Prostate gland (tissue), 2 donors: ENCODE measurements at places on chromosomes 13 and 19. TPM values are rescaled to one million over a fixed set of nuclear protein-coding genes. Genes with fewer than 3 reads are reported as not detected.

GRCh38 chr19:11261971-11262839 is at the start of gene DOCK6:
Gene DOCK6, minus strand, starts transcription at chr19:11262524. Its CDS starts 84 bp downstream, at chr19:11262440.
- H3K27me3 ChIP-seq: no peaks in the 10 kb centered on the region
- peak within 1 kb of the TSS; percentile 97 for H3K4me3 ChIP-seq
- no peak for DNase-seq
- H3K4me1 ChIP-seq: no peaks in the 10 kb centered on the region

GRCh38 chr19:13036366-13036976 is 41.2 kb downstream of the NFIX start:
- H3K36me3 ChIP-seq: no peaks in the 10 kb centered on the region
- no peak for DNase-seq
- H3K27ac ChIP-seq: peak overlapping the region; percentile 97
- no peak overlapping the region for H3K4me3 ChIP-seq
- H3K27me3 ChIP-seq: no peaks in the 10 kb centered on the region
- peaks cover 83% of the 10 kb centered on the region for H3K4me1 ChIP-seq

DNA sequence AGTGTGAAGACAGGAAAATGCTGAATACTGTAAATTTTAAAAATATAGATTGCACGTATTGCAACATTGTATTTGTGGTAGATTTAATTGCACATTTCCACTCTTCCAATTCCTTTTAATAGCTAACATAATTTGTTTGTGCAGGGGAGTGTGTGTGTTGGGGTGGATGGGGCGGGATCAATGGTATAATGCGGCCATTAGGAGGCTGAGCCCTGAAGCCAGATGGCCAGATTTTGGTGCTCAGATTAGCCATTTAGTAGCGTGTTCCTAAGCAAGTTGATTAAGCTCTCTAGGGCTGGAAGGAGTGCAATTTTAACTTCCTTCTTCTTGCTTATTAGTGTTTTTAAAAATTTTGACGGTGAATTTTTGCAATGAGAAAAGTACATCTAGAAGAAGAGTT is 5.8 kb downstream of the OXGR1 start:
- H3K36me3 ChIP-seq: no peaks in the 10 kb centered on the region
- no peak overlapping the region for H3K27ac ChIP-seq
- H3K4me1 ChIP-seq: no peaks in the 10 kb centered on the region
- no peaks in the 10 kb centered on the region for H3K27me3 ChIP-seq
- no peak overlapping the region for H3K4me3 ChIP-seq

DNA sequence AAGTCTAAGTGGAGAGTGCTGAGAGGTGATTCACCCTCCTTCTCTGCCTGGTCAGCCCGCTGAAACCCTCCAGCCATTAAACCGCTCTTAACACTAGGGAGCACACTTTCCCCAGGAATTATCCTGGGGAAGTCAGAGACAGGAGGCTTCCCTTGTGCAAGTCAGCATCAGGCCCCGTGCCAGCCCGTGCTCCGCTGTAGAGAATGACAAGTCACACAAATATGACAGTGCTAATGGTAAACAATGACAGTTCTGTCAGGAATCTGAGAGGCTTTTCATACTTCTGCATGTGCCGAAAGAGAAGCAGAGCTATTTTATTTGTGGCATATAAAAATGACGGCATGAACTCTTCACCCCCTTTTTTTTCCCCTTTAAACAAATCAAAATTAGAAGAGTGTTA is 816.9 kb upstream of the SLC10A2 start:
- DNase-seq: peak; percentile 92
- H3K4me3 ChIP-seq: no peak overlapping the region
- no peak overlapping the region for H3K27ac ChIP-seq
- no peaks in the 10 kb centered on the region for H3K4me1 ChIP-seq
- H3K36me3 ChIP-seq: no peaks in the 10 kb centered on the region
- H3K27me3 ChIP-seq: no peaks in the 10 kb centered on the region

- no peaks in the 10 kb centered on the region for H3K36me3 ChIP-seq
- H3K4me3 ChIP-seq: no peak overlapping the region
- H3K27ac ChIP-seq: no peak overlapping the region
- H3K4me1 ChIP-seq: no peaks in the 10 kb centered on the region
- no peak for DNase-seq
Measured at GRCh38 chr19:17755977-17756670, 4.8 kb downstream of the FCHO1 start.

DNA sequence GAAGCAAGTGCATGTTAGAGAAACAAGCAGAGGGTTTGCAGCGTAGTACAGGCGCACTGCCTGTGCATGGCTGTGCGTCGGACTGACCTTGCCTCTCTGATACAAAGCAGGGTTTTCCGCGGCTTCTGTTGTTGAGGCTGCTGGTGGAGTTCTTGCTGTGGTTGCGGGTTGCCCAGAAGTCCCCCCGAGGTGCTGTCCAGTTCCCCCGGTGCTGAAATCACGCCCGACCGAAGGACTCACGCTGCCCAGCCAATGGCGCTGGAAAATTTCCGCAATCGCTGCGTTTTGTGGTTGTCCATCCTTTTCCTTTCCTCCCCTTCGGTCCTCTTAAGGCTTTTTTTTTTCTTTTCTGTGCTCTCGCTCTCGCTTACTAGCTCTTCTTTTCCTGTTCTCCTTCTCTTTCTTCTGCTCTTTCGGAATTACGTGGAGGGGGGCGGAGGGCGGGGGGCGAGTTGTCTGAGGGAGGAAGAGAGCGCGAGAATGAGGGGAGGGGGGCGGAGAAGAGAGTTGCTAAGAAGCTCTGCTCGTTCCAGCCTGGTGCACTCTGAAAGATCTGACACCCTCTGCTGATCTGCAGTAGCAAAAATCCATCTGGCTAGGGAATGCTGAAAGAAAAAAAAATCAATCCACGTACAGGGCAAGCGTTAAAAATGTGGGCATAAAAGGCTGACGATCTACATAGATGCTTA is at the start of gene SLITRK1:
Gene SLITRK1 (minus strand): TSS at position 558 of the 689 bp plus-strand sequence. CDS start 967 bp downstream, outside the sequence.
- no peaks in the 10 kb centered on the region for H3K36me3 ChIP-seq
- no peaks in the 10 kb centered on the region for H3K4me1 ChIP-seq
- H3K27me3 ChIP-seq: peaks cover 14% of the 10 kb centered on the region
- H3K27ac ChIP-seq: no peak within 1 kb of the TSS

PCDH17 gene
- 13.7 TPM for total RNA-seq

- H3K36me3 ChIP-seq: no peaks in the 10 kb centered on the region
- DNase-seq: no peak
Measured at GRCh38 chr19:42693760-42694350, 46.4 kb downstream of the PSG3 start.

PGLYRP2 gene
- 31.9 TPM for total RNA-seq

CHERP gene
- total RNA-seq: 20.9 TPM

GRCh38 chr19:6801485-6802086 is 29.1 kb downstream of the VAV1 start:
- peak; percentile 22 for DNase-seq
- H3K27ac ChIP-seq: no peak overlapping the region
- no peak overlapping the region for H3K4me3 ChIP-seq

DNA sequence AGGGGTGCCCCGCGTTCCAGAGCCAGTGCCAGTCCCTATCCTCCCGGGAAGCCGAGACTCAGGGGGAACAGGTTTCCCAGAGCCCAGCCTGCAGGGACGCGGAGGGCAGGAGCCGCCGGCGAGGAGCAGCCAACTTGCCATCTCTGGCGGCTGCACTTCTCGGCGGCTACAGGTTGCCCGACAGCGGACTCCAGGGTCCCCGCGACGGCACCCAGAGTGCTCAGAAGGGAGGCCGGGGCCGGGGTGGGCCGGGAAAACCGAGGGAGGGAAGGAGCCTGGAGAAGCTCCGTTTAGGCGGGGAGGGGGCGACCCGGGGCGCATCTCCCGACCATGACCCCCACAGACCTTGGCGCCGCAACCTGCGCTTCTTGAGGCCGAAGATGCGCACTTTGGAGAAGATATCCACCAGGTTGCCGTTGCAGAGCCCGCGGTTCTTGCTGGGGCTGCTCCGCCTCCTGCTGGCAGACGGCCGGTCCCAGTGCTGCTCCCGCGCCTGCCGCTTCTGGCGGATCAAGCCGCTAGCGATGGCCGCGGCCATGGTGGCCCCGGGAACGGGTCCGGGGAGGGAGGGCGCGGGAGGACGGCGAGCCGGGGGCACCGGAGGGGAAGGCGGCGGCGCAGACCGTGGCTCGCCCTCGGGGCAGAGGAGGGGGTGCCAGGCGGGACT is 463.8 kb downstream of the ITGBL1 start:
- no peak overlapping the region for H3K4me3 ChIP-seq
- H3K36me3 ChIP-seq: no peaks in the 10 kb centered on the region
- no peaks in the 10 kb centered on the region for H3K4me1 ChIP-seq
- peaks cover 22% of the 10 kb centered on the region for H3K27me3 ChIP-seq

DNA sequence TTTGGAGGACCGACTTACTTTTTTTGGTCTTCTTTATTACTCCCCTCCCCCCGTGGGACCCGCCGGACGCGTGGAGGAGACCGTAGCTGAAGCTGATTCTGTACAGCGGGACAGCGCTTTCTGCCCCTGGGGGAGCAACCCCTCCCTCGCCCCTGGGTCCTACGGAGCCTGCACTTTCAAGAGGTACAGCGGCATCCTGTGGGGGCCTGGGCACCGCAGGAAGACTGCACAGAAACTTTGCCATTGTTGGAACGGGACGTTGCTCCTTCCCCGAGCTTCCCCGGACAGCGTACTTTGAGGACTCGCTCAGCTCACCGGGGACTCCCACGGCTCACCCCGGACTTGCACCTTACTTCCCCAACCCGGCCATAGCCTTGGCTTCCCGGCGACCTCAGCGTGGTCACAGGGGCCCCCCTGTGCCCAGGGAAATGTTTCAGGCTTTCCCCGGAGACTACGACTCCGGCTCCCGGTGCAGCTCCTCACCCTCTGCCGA is 409 bp downstream of the FOSB start:
- H3K4me3 ChIP-seq: peak overlapping the region; percentile 67
- H3K36me3 ChIP-seq: no peaks in the 10 kb centered on the region
- H3K27ac ChIP-seq: peak overlapping the region; percentile 98
- H3K27me3 ChIP-seq: no peaks in the 10 kb centered on the region
- DNase-seq: no peak

- DNase-seq: no peak
- H3K27ac ChIP-seq: no peak overlapping the region
- H3K27me3 ChIP-seq: no peaks in the 10 kb centered on the region
- H3K4me3 ChIP-seq: no peak overlapping the region
- H3K36me3 ChIP-seq: no peaks in the 10 kb centered on the region
Measured at GRCh38 chr13:55361141-55361540, 1779.6 kb upstream of the PRR20A start.

DNA sequence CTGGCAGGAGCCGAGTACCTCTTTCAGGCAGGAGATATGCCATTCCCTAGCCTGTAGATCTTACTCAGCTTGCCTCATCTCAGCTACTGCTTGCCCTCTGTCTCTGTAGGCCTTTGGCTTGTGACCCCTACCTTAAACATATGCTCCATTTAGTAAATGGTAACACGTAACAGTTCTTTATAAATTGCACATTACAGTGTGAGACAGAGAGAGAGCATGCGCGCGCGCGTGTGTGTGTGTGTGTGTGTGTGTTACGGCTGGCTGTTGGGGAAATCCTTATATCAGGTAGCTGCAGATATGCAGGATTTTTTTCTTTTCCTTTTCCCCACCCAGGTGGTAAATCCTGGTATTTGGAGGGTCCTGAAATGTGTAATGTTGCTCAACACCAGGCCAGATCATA is 4.2 kb downstream of the SPINT2 start:
- H3K36me3 ChIP-seq: no peaks in the 10 kb centered on the region
- DNase-seq: no peak
- H3K27ac ChIP-seq: peak overlapping the region; percentile 93
- no peak overlapping the region for H3K4me3 ChIP-seq

DNA sequence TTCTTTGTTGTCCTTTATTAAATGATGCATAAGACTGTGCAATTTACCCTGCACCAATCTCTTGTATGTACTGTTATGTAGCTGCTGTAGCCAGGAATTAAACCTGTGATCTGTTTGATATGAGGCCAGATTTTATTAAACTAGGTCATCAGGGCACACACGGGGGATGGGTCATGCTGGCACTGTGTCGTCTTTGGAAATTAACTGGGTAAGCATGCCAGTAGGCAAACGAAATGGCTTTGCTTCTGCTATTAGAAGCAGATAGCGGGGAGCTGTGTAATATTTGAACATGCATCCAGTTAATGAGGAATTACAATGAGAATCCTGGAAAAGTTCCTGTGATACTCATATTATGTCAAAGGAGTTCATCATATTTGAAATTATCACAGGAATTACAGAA is 23.5 kb downstream of the MTUS2 start:
- no peak for DNase-seq
- no peaks in the 10 kb centered on the region for H3K27me3 ChIP-seq
- H3K27ac ChIP-seq: no peak overlapping the region
